Fibroblast of skin of right quadriceps (primary cell): ENCODE measurements at places on chromosomes 4 and X.

GRCh38 chrX:110046971-110047370, 44.1 kb downstream of the TMEM164 start:
- DNase-seq, result no peak

GRCh38 chr4:1348746-1349145, 1.7 kb downstream of the UVSSA start:
- no peak for DNase-seq

- peak; percentile 32 for DNase-seq
Observed at GRCh38 chr4:11424000-11424399, 4.7 kb downstream of the HS3ST1 start.

- DNase-seq, result peak; percentile 5
Observed at GRCh38 chr4:152165146-152165545, 370.7 kb downstream of the FBXW7 start.
